Calu3 (cell line): ENCODE measurements at places on chromosomes 5 and 9. TPM values are rescaled to one million over a fixed set of nuclear protein-coding genes. Genes with fewer than 3 reads are reported as not detected.

SLC6A3 gene
- total RNA-seq: not detected in 2 replicates

MIER3 gene
- total RNA-seq: 24.1 and 26.3 TPM in 2 replicates

C6 gene
- 0.24 TPM in 1 of 2 replicates, not detected in the other for total RNA-seq

ADAMTS6 gene
- 0.86 and 1.2 TPM in 2 replicates for total RNA-seq

GADD45G gene
- total RNA-seq: 0.95 and 1.7 TPM in 2 replicates

ACOT12 gene
- total RNA-seq: 0.87 TPM in 1 of 2 replicates, not detected in the other

ARSB gene
- total RNA-seq: 14.1 and 21.4 TPM in 2 replicates

SHISAL2B gene
- total RNA-seq: not detected in 2 replicates

NDFIP1 gene
- 58.0 and 70.1 TPM in 2 replicates for total RNA-seq

RALGDS gene
- 13.7 and 18.2 TPM in 2 replicates for total RNA-seq

CDC20B gene
- not detected in 2 replicates for total RNA-seq

PTGS1 gene
- total RNA-seq: 0.66 and 0.71 TPM in 2 replicates

VPS13A gene
- 32.6 and 32.7 TPM in 2 replicates for total RNA-seq

PCDHB10 gene
- total RNA-seq: 1.0 and 1.2 TPM in 2 replicates

QRFP gene
- total RNA-seq: not detected in 2 replicates

CARTPT gene
- total RNA-seq: not detected in 2 replicates

TAS2R1 gene
- not detected in 2 replicates for total RNA-seq

PCDHB12 gene
- total RNA-seq: 1.3 and 1.6 TPM in 2 replicates

KLF4 gene
- total RNA-seq: 19.9 and 23.0 TPM in 2 replicates

CHMP5 gene
- total RNA-seq: 49.6 and 63.7 TPM in 2 replicates

RNF208 gene
- total RNA-seq: 10.1 and 14.2 TPM in 2 replicates

ST8SIA4 gene
- total RNA-seq: not detected in 2 replicates

ACTBL2 gene
- 0.42 and 0.45 TPM in 2 replicates for total RNA-seq

SVEP1 gene
- total RNA-seq: 0.24 and 0.35 TPM in 2 replicates

SMAD5 gene
- total RNA-seq: 93.1 and 94.2 TPM in 2 replicates

GRXCR2 gene
- not detected in 2 replicates for total RNA-seq

PCAT7 gene
- 2.0 and 2.1 TPM in 2 replicates for total RNA-seq

FSTL4 gene
- 0.71 TPM in 1 of 2 replicates, not detected in the other for total RNA-seq

SH3PXD2B gene
- 20.1 and 25.6 TPM in 2 replicates for total RNA-seq

BHMT2 gene
- not detected in 2 replicates for total RNA-seq

SOX30 gene
- 0.09 TPM in 1 of 2 replicates, not detected in the other for total RNA-seq

NCS1 gene
- total RNA-seq: 14.4 and 16.1 TPM in 2 replicates

FCN2 gene
- not detected in 2 replicates for total RNA-seq

MYOZ3 gene
- total RNA-seq: not detected in 2 replicates

PCDHGC5 gene
- total RNA-seq: 1.5 and 2.1 TPM in 2 replicates

ARID3C gene
- total RNA-seq: not detected in 2 replicates

FOCAD gene
- 22.5 and 23.8 TPM in 2 replicates for total RNA-seq

KCNV2 gene
- not detected in 2 replicates for total RNA-seq

MED10 gene
- 33.6 and 39.9 TPM in 2 replicates for total RNA-seq

SPTAN1 gene
- total RNA-seq: 332 and 344 TPM in 2 replicates

NDUFAF2 gene
- total RNA-seq: 43.4 and 44.5 TPM in 2 replicates

EDIL3 gene
- 0.07 and 0.24 TPM in 2 replicates for total RNA-seq

PDZD2 gene
- total RNA-seq: 0.76 and 0.97 TPM in 2 replicates

PCDHGA10 gene
- 2.6 and 3.7 TPM in 2 replicates for total RNA-seq

MCC gene
- total RNA-seq: 2.8 and 3.6 TPM in 2 replicates

TTC39B gene
- total RNA-seq: 6.0 and 7.5 TPM in 2 replicates

ECSCR gene
- not detected in 2 replicates for total RNA-seq

MOB3B gene
- total RNA-seq: 7.6 and 10.8 TPM in 2 replicates

SPRY4 gene
- total RNA-seq: 23.6 and 29.4 TPM in 2 replicates

SPINK13 gene
- total RNA-seq: not detected in 2 replicates

CFAP77 gene
- not detected in 2 replicates for total RNA-seq

ZFP2 gene
- total RNA-seq: 0.33 and 0.34 TPM in 2 replicates

IFNK gene
- not detected in 2 replicates for total RNA-seq

TMEM174 gene
- not detected in 2 replicates for total RNA-seq

CCL27 gene
- not detected in 2 replicates for total RNA-seq

OGN gene
- total RNA-seq: not detected in 2 replicates
